ENCODE measurements at places on chromosomes 2 and 18.

- no peak for DNase-seq
These were observed 26.5 kb downstream of the SCYGR8 start for GRCh38 chr2:227772197-227772661.

GRCh38 chr2:129117434-129117833, 798.8 kb upstream of the HS6ST1 start:
- DNase-seq: no peak

- DNase-seq: no peak
These were observed 155.8 kb upstream of the WDSUB1 start for GRCh38 chr2:159442159-159442852.

DNA sequence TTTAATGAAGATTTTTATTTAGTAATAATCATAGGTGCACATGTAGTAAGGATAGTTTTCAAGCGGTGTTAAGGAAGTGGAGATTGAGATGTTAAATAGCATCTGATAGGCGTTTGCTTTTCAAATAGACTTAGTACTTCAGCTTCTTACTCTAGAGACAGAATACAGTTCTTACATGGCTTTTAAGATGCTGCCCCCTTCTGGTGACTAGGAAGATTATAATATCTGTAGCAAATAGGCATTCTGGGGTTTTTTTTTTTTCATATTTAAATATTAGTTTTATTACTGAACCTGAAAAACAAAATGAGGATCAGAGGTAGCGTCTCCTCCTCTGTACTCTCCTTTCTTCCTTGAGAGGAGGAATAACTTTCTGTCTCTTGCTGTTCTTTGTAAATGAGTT, 100.2 kb downstream of the AGAP1 start:
- no peak for DNase-seq

- no peak for DNase-seq
These were observed 24.5 kb upstream of the KCNE4 start for GRCh38 chr2:223027442-223027841.

- DNase-seq: no peak
These were observed 694.9 kb downstream of the KCNJ3 start for GRCh38 chr2:155393406-155393805.

- DNase-seq: no peak
These were observed 1099.6 kb upstream of the TMEFF2 start for GRCh38 chr2:193294371-193294770.

GRCh38 chr2:41062336-41062735, 610.4 kb upstream of the SLC8A1 start:
- no peak for DNase-seq

DNA sequence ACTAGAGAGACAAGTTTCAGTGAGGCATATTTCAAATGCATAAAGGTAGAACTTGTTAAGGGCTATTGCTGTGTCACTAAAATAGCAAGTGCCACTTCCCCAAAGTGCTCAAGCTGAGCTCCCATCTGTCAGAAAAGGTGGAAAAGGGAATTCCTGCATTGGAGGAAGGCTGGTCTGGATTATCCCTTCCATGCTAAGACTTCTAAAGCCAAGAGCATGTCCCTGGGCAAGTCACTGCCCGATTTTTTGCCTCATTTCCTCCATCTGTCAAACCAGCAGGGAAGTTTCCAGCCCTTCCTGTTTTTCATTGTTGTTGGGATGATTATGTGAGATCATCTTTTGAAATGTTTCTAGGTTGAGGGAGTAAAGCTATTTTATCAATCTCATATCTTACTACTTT, 175.5 kb downstream of the SETBP1 start:
- DNase-seq: no peak

- DNase-seq: no peak
These were observed 51.7 kb upstream of the ITPRID2 start for GRCh38 chr2:181839811-181840210.

DNA sequence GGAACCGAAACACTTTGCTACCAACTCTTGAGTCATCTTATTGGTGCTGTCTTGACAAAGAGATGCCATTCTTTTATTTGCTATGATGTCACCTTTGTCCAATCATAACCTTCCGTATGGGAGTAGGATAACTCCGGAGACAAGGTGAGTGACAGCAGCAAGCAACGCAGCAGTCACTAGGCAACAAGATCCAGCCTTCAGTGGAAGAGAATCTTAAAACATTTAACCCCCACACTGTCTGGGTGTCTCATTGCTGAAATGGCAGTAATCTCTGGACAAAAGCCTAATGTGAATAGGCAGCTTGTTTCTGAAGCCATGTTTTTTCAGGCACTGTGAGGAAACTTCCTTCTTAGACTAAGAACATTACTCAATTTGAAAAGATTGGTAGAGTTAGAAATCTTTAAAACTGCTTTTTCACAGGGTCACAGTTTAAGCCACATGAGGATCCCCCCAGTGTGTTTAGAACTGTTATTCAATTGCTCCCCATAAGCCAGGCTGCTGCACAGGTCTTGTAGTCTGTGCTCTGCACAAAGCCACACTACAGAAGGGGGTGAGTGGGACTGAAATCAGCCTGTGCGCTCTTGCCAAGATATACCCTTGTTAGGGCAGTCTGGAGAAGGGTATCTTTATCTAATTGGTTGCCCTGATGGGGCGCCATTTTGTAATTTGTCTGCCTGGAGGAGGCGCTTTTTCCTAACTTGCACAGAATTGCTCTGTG, 131.5 kb upstream of the STON1 start:
- DNase-seq: no peak

- no peak for DNase-seq
These were observed 7.6 kb downstream of the PTPN18 start for GRCh38 chr2:130363479-130363878.

- no peak for DNase-seq
These were observed 2.4 kb upstream of the KCNF1 start for GRCh38 chr2:10909050-10909995.

GRCh38 chr2:210252699-210253606, 27.7 kb upstream of the ACADL start:
- DNase-seq: no peak

DNA sequence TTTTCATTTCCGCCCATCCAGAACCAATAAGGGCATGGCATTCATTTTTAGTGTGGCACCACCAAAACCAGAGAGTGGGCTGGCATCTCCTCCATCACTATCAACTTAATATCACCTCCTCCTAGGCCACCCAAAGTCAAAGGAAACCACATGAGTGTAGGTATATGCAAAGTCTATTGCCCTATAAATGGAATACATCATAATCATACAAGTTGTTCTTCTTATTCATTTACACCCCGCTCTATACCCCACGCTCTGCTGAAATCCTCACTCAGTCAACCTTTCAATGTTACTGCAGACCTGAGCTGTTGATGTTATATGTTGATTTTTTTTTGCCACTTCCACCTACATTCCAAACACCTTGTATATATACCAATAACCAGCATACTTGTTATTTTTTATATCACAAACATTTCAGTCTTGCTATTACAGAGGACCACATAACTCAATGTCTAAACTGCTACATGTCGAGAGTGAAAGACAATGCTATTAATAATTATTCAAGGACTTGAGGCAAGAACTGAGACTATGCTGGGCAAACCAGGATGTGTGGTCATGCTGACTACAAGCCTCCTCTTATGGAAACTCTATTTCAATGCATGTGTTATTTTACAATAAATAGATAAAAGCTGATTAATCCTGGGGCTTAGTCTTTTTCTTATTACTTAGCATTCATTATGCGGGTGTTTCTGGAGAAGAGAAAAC, 466.5 kb upstream of the ID2 start:
- DNase-seq: no peak

DNA sequence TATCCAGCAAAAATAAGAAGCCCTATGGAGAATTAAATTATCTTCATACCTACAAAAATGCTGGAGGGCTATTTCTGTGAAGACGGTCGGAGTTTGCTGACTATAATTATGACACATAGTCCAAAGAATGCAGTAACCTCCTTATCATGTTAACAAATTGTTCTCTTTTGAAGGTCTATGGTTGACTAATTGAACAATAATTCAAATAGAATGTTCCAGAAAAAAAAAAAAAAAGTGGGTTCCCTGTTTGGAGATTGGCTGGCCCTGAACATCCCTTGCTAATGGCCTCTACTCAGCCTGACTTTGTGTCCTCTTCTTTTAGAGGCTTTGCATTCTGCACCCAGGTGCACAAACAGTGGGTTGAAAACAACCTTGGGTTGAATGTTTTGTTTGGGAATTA, 82.8 kb upstream of the CCBE1 start:
- DNase-seq: no peak

All from tibial nerve (tissue), 4 donors.